ENCODE measurements at places on chromosomes 3 and 15. TPM values are rescaled to one million over a fixed set of nuclear protein-coding genes. Genes with fewer than 3 reads are reported as not detected.

The CHAC1 gene
- total RNA-seq, result 62.2 TPM

DNA sequence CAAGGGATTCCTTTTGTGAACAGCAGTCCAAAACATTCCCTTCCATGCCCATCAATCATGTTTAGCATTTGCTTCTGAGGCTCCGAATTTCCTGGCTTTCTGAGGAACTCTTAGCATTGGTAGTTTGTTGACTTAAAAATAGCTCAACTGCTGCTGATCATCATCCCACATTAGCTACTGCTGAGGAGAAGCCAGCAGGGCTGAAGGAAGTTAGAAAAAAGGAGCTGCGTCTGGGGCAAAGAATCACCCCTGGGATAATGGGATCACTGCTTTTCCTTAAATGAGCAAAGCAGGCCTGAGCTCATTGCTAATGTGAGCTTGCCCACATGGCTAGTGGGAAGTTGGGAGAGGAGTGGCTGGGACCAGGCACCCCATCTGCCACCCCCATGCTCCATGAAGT is 39.8 kb downstream of the CYP19A1 start:
- no peak for DNase-seq

The RSL24D1 gene
- 84.2 TPM for total RNA-seq

DNA sequence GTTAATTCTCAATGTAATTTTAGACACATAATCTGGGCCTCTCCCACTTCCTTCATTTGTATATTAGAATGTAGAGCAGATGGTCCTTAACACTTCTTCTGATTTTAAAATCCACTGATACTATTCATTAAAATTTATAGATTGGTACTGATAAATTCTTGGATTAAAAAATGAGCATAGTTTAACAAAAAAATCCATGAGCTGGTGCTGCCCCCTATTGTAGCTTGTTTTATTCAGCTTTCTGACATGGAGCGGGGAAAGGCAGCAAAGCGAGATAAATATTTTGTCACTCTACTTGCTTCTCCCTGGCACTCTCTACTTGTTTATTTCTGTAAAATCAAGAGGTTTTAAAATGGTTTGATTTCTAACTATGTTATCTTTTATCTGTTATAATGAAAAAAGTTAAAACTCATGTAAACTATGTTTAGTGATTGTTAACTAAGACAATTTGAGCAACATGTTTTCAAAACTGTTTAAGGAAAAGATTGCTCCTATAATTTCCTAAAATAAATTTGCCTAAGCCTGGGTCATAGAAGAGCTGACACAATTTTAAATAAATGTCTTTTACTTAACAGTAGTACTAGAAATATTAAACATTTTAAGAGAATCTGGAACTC is 26.5 kb upstream of the PLOD2 start:
- peak; percentile 48 for DNase-seq

DNA sequence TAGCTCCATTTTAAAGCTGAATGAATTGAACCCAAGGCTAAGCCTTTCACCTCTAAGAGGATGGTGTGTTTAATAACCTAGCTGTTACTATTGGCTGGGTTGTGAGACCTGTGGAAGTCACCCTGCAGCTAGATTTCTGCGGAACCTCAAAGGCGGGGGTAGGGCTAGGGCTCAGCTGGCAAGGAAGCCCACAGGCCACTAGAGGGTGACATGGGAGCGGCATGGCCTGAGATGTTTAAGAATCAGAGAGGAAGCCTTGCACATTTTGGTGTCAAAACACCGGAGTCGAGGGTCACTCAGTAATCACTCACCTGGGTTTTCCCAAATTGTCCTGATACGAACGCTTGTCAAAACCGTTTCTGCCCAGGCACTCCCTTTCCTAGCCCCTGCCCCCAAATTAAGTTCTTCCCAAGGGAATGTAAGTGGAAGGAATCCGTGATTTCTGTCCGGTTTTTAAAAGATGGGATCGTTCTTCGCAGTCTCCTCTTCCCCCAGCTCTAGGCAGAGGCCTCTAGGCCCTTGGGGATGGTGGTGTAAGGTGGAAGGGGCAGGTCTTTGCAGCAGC is 3.8 kb upstream of the ACAD9 start:
- DNase-seq, result no peak

The ZBED2 gene
- total RNA-seq, result not detected

DNA sequence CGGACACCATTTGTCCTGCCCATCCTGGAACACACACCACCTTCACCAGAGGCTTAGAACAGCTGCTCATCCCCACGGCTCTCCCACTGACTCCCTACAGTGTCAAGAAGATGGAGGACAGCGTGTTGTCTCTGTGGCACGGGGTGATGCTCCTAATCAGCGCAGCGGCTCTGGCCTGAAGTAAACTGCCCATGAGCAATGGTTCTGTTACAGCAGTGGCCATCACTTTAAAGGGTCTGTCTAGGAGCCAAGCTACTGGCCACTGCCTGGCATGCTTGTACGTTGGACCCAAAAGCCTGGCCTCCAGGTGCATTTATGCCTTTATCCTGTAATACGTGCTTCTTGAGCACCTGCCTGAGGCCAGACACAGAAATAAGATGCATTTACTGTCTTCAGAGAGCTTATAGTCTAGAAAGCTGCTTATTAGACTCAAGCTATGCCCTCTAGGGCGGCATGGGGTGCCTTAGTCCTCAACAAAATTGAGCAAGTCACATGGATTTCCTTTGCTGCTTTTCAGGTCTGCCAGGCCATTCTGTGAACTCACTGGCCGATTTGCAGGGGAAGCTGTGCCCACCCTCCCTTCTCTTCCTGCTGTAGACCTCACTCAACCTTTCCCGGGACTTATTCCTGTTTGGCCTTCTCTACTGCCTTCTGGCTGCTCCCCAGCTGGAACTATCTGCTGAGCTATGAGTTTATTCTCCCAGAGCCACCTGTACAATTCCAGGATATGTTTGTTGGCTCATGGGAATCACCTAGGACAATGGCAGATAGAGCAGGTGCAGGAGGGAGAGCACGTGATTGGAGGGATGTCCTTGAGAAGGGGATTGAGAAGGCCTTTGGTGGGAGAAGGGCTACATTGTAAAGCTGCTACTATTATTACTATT is 51.9 kb downstream of the STARD5 start:
- DNase-seq, result no peak

DNA sequence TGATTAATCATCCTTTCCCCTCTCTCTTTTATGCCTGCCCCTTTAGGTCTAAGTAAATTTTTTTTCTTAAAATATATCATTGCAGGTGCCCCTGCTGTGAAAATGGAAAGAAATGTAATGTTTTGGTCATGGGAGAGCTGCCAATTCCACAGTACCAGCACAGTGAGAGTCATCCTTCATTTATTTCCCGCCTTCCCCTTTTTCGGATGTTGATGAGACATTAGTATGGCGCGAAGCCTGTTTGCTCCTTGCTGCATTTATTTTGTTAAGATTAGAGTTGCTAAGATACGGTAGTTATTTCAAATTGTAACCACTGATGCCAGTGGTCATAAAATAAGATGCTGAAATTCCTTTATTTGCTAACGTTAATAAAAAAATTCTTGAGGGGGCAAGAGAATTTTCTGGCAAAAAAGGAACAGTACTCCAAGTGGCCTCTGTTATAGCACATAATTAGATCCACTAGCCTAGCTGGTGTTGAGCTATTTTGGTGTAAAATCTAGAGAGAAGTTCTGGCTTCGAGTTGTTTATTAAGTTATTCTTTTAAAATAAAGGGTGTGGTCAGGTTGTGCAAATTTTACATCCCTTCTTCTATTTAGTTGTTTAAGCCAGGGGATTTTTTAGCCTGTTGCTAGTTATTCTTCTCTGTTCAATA is 62.8 kb downstream of the MDFIC2 start:
- DNase-seq, result no peak

DNA sequence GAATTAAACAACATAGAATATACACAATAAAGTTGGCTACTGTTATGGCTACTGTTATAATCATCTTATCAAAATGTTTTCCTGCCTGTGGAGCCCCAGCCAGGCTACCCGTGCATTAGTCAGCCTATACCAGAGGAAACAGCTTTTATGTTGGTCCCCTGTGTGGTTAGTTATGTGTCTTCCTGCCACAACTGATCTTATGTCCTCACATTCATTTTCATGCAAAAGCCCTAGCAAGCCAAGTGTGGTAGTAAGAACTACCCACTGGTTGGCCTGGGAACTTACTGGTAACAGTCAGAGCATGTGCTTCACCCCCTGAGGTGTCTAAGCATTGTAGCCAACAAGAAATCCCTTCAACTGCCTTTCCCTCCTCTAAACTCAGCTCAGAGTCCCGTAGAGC is 21.8 kb downstream of the MGLL start:
- DNase-seq, result no peak

- DNase-seq, result no peak
Measured at GRCh38 chr15:91589360-91589759, 264.1 kb upstream of the SLCO3A1 start.

GRCh38 chr3:123138839-123139444 is 62.8 kb upstream of the SEC22A start:
- DNase-seq, result peak; percentile 48

GRCh38 chr3:59235634-59236012 is 185.8 kb upstream of the CFAP20DC start:
- no peak for DNase-seq

- DNase-seq, result no peak
Measured at GRCh38 chr3:127908202-127908601, 6.8 kb upstream of the KBTBD12 start.

DNA sequence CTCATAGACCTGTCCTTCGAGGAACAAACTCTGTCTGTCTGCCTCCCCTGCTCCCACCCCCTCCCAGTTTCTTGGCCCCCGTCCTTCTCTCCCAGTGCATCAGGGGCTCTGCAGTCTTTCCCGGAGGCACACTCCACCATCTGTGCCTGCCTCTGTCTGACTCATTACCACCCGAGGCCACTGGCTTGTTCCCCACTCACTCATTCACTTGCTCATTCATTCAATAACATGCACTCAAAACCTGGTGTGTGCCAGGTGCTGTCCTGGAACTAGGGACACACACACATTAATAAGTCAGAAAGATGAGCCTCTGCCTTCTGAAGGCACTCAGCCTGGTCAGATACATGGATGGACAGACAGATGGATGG is 12.4 kb downstream of the AMIGO3 start:
- DNase-seq, result no peak

DNA sequence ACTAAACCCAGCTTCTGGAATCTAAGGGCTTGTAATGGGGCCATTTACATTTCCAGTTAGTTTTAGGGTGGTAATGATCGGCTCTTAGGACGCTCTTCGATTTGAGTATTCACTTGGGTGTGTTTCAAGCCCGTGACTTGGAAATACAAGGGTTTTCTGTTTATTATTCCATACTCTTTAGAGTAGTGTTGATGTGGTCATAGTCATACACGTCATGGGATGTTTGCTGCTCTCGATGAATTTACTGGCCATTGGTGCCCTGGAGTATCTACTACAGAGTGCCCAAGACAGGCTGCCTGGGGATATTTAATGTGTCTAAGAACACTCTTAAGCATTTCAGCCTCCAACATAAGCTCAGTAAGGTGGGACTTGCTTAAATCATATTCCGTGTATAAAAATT is 64.1 kb downstream of the PTPRG start:
- DNase-seq, result no peak

GRCh38 chr3:114716126-114716525 is 422.3 kb downstream of the TIGIT start:
- DNase-seq, result no peak

The NR1I2 gene
- total RNA-seq, result under 0.01 TPM

DNA sequence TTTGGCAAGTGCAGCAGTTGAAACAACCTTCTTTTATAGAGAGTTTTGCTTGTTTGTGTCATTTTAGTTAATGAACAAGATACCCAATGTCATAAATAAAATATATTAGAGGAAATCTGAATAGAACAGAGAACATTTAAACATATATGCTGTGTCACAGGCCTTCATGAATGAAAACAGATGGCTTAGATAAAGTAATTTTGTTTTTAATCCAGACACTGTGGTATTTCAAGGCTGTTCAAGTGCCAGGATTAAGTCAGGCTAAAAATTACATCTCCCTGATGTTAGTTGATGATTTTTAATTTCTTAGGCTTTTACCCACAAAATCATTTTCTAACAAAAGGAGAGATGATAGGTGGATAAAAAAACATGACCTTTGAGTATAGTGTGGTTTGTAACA is 4.9 kb upstream of the ACKR4 start:
- no peak for DNase-seq

The PPP1R14D gene
- total RNA-seq, result not detected

- DNase-seq, result no peak
Measured at GRCh38 chr3:196936288-196936687, 6.0 kb downstream of the NCBP2 start.

The ARHGEF26 gene
- total RNA-seq, result 1.7 TPM

The EPHA3 gene
- total RNA-seq, result under 0.01 TPM

The QARS1 gene
- 215 TPM for total RNA-seq

GRCh38 chr15:58212909-58213526 is 74.8 kb downstream of the AQP9 start:
- peak; percentile 56 for DNase-seq

The NTRK3 gene
- not detected for total RNA-seq

- no peak for DNase-seq
Measured at GRCh38 chr15:63797901-63798300, 35.8 kb downstream of the HERC1 start.

The SMCO1 gene
- total RNA-seq, result under 0.01 TPM

- peak; percentile 91 for DNase-seq
Measured at GRCh38 chr3:30232142-30232541, 374.3 kb upstream of the TGFBR2 start.

GRCh38 chr3:58346368-58346767 is 13.7 kb downstream of the PXK start:
- no peak for DNase-seq

- no peak for DNase-seq
Measured at GRCh38 chr3:21955406-21955805, 204.4 kb upstream of the ZNF385D start.

DNA sequence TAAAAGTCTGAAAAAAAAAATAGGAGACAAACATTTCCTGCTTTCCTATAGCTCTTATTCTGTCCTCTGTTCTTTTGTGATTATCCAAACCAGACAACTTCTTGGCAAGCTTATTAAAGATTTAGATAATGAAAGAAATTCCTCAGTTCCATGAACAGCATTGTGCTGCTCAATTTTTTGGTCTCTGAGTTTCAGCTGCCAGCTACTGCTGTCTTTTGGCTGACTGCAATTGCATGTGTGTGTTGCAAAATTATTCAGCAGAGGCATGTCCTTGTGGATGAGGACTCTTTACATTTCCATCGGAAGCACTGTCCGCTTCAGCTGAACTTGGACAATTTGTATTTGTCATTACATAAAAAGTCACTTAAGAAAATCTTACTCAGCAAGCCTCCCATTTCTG is 397.3 kb upstream of the RASGRP1 start:
- DNase-seq, result peak; percentile 1

DNA sequence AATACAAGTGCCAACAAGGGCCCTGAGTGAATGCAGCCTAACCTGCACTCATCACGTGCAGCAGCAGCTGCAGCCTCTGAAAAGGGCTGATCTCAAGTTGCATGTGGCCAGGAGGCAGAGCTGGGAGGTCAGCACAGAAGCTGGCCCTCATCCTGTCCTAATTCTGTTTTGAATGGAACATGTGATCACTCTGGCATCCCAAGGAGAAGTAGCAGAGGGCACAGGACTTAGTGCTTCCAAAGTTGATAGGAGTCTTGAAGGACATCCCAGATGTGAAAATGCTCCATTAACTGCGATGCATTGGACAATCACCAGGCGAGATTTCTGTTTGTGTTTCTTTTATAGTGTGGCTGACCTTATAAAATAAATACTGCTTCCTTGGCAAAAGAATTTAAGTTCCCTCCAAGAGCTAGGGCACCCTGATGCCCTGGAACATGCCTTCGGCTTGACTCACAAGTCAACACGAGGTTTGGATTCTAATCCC is 31.6 kb upstream of the STAG1 start:
- DNase-seq, result peak; percentile 55

The GNL3 gene
- total RNA-seq, result 114 TPM

GRCh38 chr15:38002883-38003477 is 68.5 kb downstream of the TMCO5A start:
- DNase-seq, result peak; percentile 85

Data from fibroblast of villous mesenchyme (primary cell).